ENCODE measurements at places on chromosomes 2 and 18.

DNA sequence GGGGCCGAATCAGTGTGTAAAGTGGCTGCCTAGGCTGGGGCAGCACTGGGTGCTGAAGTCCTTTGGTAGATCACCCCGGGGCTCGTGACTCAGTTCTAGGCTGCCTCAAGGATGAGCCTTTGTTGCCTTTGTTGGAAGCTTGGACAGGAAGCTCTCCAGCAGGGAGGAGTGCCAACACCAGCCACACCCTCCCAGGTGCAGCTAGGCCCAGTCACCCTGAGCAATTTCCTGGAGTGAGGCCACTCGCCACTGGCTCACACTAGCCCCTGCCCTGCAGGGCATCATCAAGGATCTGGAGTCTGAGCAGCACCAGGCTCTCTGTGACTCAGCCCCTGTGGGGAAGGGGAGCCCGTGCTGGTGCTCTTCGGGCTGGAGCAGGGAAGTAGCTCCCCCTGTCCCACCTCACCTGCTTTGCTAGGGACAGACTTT is 6.7 kb upstream of the SDC1 start:
- no peak for DNase-seq

GRCh38 chr2:9346885-9347284 is 76.4 kb downstream of the ITGB1BP1 start:
- no peak for DNase-seq

DNA sequence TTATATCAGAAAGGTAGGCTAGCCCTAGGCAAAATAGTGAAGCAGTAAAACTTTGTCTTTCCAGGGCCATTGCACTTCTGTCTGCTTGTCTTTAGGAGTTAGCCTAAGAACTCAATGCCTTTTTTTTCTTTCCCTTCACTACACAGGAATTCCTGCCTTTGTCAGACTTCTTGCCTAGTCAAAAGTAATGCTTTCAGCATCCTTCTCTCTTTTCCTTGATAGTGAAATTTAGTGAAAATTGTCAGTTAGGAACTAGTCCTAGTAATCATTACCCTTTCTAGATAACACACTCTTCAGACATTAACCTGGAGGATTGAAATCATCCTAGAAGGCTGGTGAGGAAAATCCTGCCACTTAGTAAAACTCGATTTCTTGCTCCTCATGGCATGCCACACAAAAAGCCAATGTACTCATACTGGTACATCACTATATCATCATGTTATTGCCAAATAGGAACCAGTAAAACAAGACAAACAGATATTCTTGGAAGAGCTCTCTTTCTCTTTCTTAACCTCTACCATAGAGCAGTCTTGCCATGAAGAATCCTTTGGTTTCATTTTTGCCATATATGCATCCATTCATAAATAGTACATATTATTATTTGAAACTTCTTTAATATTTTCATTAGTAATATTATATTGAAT is 320.5 kb downstream of the CTNNA2 start:
- no peak for DNase-seq

DNA sequence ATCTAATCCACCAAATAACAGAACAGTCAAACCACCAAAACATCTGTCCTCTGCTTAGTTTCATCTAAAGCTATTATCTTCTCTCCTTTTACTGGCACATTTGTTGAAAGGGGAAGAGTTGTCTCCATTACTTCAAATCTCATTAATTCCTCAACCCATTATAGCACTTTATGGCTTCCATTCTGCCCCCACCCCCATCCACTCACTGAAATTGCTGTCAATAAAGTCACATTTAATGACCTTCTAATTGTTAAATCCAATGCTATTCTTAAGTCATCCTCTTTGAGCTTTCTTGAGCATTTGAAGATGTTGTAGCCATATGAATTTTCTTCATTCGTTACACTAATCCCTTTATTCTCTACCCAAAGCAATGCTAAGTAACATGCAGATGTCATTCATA is 5.2 kb downstream of the OXER1 start:
- no peak for DNase-seq

- no peak for DNase-seq
Observed at GRCh38 chr2:45946023-45946422, 294.5 kb downstream of the PRKCE start.

DNA sequence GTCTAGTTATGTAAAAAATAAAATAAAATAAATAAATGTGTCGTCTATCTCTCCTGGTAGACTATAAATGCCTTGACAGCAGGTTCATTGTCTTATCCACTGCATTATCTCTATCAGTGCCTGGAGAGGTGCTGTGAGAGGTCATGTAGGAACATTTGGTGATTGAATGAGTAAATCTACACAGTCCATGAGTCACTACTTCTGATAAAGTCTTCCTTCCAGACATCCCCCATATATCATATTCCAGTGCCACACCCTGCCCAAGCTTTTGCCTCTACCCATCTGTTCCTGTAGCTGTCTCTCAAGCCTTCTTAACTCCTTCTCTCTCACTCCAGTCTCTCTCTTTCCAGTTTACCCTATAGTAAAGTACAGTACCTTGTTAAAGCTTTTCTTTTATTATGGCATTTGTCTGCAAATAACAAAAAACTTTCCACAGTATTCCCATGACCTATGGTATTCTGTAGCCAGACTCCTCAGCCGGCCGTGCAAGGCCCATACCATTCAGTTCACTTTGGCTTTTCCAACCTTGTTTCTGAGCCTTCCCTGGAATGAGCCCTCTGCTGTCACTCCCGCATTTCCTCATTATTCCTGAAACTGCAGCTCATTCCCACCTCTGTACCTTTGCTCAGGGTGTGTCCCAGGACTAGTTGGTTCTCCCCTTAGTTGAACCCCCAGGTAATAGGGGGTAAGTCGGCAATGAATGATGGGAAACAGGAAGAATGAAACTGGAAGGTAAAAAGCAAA is 37.5 kb downstream of the ANXA4 start:
- no peak for DNase-seq

GRCh38 chr2:192555740-192556139 is 361.0 kb upstream of the TMEFF2 start:
- no peak for DNase-seq

Data from CD4-positive, alpha-beta T cell treated with Interleukin-15 for 1 hour (primary cell).